CD4-positive, alpha-beta T cell treated with Interleukin-1 beta for 1 hour (primary cell): ENCODE measurements at places on chromosomes 2 and 18.

DNA sequence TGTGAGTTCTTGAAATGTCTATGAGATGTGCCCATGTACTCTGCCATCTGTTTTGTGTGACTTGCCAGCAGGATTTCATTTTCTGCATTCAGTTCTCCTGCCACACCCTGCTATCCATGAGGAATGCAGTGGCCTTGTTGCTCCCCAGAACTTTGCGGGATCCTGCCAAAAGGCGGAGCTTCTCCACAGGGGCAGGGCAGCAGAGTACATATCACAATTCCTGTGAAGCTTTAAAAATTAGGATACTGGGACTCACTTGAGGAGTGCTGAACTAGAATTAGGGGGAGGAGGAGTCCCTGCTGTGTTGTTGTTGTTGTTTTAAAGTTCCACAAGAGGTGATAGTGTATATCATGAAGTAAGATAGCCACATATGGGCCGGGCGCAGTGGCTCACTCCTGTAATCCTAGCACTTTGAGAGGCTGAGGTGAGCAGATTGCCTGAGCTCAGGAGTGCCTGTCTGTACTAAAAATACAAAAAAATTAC is 76.4 kb downstream of the TANC1 start:
- no peak for DNase-seq

- no peak for DNase-seq
Measured at GRCh38 chr2:78864205-78864604, 161.3 kb upstream of the REG3G start.

DNA sequence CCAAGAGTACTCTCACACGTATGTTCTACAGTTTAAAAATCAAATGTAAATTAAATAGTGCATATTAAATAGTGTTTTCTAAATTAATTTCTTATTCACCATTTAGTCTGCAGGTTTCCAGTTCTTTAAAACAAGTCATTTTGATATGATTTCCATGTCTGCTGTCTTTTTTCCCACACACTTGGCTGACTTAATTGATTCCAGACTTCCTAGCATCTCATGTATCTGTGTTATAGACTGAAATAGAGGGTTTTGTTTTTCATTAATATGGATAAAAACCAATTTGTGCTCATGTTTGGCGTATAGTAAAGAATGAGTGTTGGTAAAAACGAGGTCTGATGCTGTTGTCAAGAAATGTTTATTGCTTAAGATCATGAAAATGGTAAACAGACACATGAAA is 104.3 kb downstream of the SRBD1 start:
- no peak for DNase-seq

DNA sequence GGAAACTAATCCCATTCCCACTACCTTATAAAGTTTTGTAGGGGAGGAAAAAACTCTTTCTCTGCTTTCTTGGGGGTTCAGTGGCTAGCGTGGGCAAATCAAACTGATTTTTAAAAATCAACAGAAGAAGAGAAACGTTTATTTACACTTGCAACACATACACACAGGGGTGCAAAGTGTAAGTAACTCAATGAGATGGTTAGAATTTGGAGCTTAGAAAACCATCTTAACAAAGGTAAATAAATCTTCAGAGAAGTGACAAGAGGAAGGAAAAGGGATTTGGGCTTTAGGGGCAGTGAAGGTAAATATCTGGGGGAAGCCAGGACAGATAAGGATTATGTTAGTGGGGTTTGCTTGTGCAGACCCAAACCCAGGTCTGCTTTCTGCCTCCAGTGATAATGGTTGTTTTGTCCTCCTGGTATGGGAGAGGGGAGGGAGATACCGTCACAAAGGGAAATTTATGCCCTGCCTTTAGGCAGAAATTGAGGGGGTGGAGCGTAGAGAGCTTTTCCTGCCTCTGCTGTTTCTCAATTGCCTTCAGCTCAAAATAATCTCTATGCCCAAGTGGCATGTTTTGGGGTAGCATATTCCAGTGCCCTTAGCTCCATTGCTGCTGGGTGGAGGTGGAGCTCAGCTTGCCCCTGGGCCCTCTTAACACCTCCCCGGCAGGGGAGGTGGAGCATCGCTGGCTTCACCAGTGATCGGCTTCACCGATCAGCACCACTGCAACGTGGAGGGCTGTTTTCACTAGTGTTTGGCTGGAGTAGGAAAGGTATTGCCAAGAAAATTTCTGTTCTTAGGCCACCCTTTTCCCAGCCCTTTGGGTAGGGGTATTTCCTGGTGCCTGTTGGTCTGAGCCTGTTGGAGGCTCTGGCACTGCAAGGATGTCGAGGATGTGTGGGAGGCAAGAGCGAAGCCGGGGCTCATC is 92.2 kb downstream of the TEX51 start:
- DNase-seq: no peak

- no peak for DNase-seq
Measured at GRCh38 chr18:7755753-7756475, 188.8 kb downstream of the PTPRM start.

- no peak for DNase-seq
Measured at GRCh38 chr2:166614503-166614902, 120.5 kb upstream of the SCN7A start.

DNA sequence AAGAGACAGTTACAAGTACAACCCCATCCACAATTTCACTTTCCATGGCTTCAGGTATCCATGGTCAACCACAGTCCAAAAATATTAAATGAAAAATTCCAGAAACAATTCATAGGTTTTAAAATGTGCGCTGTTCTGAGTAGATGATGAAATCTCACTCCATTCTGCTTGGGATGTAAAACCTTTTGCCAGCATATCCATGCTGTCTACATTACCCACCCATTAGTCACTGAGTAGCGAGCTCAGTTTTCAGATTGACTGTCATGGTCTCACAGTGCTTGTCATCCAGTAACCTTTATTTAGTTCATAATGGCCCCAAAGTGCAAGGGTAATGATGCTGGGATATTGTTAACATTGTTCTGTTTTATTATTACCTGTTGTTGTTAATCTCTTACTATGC is 40.5 kb downstream of the SMAD4 start:
- DNase-seq: no peak

DNA sequence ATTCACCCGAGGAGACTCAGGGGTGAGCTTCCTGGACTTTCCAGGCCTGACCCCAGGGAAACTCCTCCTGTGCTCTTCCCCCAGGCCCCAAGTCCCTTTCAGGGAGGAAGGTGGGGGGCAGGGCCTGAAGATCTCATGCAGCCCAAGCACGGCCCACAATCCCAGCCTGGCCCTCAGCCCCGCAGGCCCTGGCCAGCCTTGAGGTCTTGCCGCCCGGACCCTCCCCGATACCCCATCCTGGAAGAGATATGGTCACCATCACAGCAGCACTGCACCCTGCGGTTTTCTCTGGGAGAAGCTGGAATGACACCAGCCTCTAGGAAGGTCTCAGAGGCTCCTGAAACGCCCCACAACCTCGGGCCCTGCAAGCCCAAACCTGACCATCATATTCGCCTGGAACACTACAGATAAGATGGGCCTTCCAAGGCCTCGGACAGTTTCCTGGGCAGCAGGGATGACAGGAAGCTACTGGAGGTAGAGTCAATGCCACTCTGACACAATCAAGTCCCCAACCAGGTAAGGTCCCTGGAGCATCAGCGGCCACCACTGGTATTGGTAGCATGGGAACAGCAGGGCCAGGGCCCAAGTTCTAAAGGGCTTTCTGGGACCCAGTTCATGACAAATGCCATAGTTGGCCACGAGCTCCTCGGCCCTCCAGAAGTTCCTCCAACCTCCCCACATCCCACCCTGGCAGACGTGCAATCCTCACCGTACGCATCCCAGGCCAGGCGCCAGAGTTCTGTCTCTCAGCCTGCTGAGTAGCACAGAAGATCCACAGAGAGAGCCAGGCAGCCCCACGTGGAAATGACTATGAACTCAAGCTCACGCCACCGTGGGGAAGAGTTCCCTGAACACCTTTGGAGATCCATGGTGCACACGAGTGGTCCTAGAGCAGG is 8.6 kb downstream of the SDC1 start:
- DNase-seq: no peak

- no peak for DNase-seq
Measured at GRCh38 chr2:201172279-201172678, 10.7 kb upstream of the CASP10 start.

- DNase-seq: no peak
Measured at GRCh38 chr2:212005085-212005671, 533.4 kb downstream of the ERBB4 start.

DNA sequence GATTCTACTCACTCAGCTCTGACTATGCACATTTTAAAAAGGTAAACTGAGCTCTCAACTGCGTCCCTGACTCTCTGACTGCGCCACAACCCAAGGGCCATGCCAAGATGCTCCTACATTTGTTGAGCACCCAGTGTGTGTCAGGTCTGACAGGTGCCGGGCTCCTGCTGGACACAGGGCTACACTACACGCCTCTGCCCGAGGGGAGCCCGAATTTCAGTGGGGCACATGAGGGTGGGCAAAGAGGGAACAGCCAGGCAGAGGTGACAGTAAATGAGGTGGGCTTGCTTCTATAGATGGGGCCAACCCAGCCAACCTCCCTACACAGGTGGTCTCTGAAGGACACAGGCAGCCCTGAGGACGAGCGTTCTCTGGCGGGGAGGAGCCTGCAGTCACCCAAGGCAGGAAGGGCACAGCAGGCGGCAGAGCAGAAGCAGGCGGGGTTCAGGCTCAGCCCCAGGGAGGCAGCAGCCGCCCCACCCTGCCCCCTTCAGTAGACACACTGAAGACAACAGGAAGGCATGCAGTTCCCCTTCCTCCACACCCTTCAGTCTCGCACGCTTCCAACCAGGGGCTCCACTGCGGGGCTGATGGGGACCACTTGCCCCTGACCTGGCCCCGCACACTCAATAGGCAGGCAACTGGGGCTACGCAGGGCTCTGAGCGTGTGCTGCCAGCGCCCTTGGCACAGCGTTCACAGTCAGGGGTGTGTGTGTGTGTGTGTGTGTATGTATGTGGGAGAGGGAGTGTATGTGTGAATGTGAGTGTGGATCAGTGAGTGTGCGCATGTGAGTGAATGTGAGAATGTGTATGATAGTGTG is 98.4 kb downstream of the UXS1 start:
- peak; percentile 83 for DNase-seq

GRCh38 chr18:67682516-67682915 is 166.0 kb upstream of the DSEL start:
- DNase-seq: no peak

DNA sequence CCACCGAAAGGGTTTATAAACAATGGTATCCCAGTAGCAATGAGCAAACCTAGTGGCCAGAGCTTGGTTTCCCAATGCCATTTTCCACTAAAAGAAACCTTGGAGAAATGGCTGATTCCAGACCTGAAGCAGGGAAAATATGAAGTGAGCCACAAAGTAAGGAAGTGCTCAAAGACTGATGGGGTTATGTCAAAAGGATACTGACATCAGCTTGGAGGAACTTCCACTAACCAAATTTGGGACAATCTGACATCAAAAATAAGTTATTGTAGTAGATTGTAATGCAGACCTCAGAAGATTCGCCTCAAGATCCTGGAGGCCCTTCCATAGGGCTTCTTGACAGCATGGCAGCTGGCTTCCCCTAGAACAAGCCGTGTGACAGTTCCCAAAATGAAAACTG is 79.4 kb upstream of the SP3 start:
- no peak for DNase-seq

DNA sequence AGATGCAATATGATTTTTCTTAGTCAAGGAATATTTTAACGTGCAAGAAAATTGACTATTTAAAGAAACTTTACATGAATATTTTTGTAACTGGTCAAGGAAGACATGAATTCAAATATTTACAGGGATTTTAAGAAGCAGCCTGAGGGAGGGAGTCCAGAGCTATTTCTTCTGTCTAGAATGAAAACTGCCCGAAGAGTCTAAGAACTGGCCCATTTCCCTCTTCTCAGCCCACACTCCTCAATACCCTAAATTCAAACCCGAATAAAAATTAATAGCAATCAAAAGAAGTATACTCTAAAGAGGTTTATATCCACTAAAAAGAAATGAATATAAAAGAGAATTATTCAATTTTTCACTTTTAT is 6.5 kb upstream of the NDUFV2 start:
- no peak for DNase-seq

DNA sequence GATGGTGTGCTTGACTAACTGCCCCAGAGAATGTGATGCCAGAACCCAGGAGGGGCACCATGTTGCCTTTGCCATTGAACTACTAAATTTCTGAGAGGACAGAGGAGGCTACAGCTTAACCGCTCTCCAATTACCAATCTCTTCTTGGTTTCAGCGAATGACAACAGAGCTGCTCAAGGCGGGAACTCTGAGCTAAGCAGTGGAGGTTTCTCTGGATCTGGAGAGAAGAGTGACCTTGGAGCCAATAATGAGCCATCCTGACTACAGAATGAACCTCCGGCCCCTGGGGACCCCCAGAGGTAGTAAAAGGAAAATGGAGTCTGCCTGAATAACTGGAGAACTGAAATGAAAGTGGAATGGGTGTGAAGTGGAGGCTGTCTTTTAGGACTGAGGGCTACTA is 53.2 kb downstream of the DIS3L2 start:
- no peak for DNase-seq

GRCh38 chr2:138777996-138778395 is 2.2 kb downstream of the NXPH2 start:
- DNase-seq: no peak

GRCh38 chr2:56099963-56100362 is 83.8 kb upstream of the CCDC85A start:
- DNase-seq: no peak

DNA sequence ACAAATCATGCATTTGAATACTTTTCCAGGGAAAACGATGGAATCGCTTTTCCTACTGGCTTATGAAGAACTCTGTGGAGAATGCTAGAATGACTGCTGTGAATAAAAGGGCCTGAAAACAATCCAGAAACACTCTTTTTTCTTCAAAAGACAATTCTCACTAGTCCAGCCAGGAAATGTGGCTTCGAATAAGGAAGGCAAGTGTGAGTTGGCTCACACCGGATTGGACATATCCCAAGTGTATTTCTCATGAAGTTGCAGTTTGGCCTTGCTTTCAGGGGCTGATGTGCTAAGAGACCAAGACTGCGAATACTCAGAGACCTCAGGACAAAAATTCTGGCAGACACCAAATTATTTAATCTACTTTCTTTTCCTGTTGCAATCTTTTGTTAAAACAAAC is 54.1 kb downstream of the FIGN start:
- no peak for DNase-seq

DNA sequence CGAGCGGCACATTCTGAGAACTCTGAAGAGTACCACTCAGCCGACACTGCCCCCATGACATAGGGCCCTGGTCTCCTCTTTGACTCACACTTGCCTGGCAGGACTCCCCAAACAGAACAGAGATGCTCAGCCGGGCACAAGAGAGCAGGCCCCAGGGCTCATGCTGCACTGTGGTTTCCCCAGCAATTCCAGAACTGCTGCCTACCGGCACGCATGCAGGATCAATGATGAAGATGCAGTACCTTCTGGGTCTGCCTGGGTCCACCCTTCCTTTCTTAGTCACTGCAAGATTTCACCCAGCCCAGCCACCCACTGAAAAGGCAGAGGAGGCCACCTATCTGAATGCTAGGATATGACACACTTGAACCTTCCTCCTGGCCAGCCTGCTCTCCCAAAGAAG is 49.4 kb downstream of the BCL11A start:
- peak; percentile 19 for DNase-seq
